ENCODE measurements at places on chromosomes 12 and 14. TPM values are rescaled to one million over a fixed set of nuclear protein-coding genes. Genes with fewer than 3 reads are reported as not detected.

Gene PTCSC3
- not detected for total RNA-seq

Gene WSCD2
- not detected for total RNA-seq

Gene NTF3
- total RNA-seq = 1.3 TPM

Gene SALL2
- 5.3 TPM for total RNA-seq

Gene MYH6
- not detected for total RNA-seq

Gene CLEC4D
- not detected for total RNA-seq

Gene RFLNA
- total RNA-seq = 1.1 TPM

Gene ANG
- total RNA-seq = 4.8 TPM

Gene CLEC4C
- not detected for total RNA-seq

Gene LPAR5
- not detected for total RNA-seq

Gene PARPBP
- total RNA-seq = 4.1 TPM

Gene GDF3
- not detected for total RNA-seq

Gene KLRC1
- total RNA-seq = not detected

Gene FKBP11
- total RNA-seq = 23.8 TPM
